ENCODE measurements at places on chromosomes 2 and 18.

GRCh38 chr2:51256736-51257135, 224.8 kb upstream of the NRXN1 start:
- DNase-seq: no peak

DNA sequence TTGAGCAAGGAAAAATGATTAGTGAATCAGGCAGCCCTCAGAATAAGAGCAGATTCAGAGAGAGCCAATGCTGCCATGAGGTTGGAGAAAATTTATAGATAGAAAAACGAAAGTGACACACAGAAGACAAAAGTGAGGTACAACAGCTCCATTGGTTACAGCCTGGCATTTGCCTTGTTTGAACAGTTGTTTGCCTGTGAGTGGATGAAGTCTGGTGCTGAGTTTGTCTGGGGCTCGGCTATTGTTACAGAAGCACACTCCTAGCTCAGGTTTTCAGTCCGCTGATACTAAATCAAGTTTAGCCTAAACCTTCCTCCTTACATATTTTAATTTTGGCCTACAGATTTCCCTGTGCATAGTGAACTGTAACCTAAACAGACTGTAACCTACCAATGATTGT, 387.8 kb upstream of the RAB12 start:
- DNase-seq: no peak

DNA sequence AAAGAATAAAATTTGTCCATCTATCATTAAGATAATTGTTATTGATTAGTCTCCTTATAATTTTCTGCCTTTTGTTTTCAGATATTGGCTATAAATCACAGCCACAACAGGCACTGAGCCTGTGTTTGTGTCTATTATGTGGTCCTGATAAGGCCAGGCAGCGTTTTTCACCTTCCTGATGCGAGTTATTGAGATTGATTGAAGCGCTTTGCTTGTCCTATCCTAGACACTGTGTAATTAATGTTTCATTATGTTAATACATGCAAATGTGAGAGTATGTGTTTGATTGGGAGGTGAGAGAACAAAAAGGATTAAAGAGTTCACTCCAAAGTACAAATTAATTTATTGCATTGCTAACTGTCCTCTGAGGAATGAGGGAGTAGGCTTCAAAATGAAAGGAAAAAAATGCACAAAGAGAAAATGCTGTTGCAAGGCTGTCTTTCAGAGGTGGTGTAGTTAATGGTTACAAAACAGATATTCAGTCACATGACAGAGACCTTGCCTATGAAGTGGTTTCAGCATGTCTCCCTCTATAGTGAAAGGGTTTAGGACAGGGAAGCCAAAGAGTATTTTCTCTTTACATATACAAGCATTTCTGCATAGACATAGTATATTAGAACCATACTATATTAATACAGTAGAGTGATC, 391.1 kb downstream of the DCC start:
- DNase-seq: no peak

GRCh38 chr2:74653589-74653984, 460 bp upstream of the SEMA4F start:
- peak; percentile 42 for DNase-seq

- no peak for DNase-seq
These were observed 242.5 kb downstream of the RPIA start for GRCh38 chr2:88933980-88934379.

GRCh38 chr18:904218-905090, at the start of gene ADCYAP1:
TSS of gene ADCYAP1 (plus strand) at chr18:904871. CDS start at chr18:905387, 516 bp downstream.
- DNase-seq: peak; percentile 88

GRCh38 chr2:23627236-23628009, 242.4 kb downstream of the KLHL29 start:
- peak; percentile 55 for DNase-seq

GRCh38 chr2:24228470-24228869, 53.6 kb downstream of the FAM228A start:
- no peak for DNase-seq

GRCh38 chr2:126496493-126496892, 159.5 kb upstream of the GYPC start:
- DNase-seq: no peak

DNA sequence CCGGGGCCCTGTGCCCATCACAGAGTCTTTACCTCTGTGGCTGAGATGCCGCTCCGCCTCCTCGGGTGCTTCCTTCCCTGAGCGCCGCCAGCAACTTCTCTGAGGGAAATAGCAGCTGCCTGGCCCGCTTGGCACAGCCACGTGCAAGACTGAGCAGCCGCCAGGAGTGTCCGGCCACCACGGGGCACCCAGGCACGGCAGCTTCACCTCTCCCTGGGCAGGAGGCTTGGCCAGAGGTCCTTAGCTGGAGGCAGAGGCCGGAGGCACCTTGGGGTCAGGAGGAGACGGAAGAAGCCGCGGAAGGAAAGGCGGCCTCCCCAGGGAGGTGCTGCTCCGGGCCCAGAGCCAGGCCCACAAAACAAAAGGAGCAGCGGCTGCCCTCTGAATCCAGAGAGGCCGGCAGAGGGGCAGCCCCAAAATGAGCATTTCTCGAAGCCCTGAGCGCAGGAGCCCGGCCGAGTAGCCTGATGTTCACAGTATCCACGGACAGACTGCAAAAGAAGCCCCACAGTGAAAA, 6.0 kb upstream of the LIMS2 start:
- DNase-seq: peak; percentile 90
